ENCODE measurements at places on chromosomes 7 and 10. TPM values are rescaled to one million over a fixed set of nuclear protein-coding genes. Genes with fewer than 3 reads are reported as not detected.

AKR1C8 gene
- polyA plus RNA-seq: not detected

GDF10 gene
- polyA plus RNA-seq: not detected

DNA sequence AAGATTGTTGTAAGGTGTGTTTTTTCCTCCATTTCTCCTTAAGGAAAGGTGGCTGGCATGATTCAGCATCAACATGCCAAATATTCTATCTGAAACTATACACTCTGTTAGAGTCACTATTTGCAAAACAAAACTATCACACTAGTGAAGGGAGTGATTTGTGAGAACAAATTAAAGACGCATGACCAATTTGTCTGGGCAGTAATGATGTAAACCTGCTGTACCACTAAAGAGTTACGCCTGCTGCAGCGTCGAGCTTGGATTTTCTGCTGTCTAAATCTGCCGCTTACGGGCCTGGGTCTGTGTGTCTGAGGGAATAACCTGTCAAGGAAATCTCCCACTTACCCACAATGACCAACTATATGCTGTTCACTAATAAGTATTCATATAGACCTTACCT, 648.3 kb downstream of the PARD3 start:
- H3K36me3 ChIP-seq: no peaks in the 10 kb centered on the region
- H3K4me1 ChIP-seq: peaks cover 4% of the 10 kb centered on the region
- H3K27ac ChIP-seq: no peak overlapping the region
- H3K27me3 ChIP-seq: no peaks in the 10 kb centered on the region
- no peak overlapping the region for H3K4me3 ChIP-seq

DNA sequence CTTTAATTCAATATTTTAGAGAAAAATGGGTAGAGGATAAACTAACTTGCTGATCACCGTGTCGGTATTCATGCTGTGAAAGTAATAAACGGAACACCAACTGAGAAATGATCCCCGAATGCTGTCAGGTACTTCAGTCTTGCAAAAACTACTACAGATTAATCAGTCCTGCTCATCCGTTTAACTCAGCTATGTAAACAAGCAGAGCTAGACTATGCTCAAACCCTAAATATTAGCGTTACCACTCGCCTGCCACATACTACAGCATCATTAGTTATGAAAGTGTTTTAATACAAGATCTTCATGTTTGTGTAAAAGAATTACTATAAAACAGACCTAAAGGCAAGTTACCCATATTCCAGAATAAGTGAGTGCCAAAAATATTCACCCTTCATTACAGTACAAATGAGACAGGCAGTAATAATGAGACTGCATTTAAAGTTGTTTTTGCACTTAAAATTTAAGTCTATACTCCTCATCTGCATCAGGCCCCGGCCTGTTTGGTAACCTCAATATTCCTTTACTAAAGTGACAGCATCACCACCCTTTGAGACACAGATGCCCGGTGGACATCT, 952 bp downstream of the DNMBP start:
- no peaks in the 10 kb centered on the region for H3K36me3 ChIP-seq
- peaks cover 41% of the 10 kb centered on the region for H3K4me1 ChIP-seq
- peak overlapping the region; percentile 81 for H3K4me3 ChIP-seq
- no peak for DNase-seq
- no peaks in the 10 kb centered on the region for H3K27me3 ChIP-seq

DNA sequence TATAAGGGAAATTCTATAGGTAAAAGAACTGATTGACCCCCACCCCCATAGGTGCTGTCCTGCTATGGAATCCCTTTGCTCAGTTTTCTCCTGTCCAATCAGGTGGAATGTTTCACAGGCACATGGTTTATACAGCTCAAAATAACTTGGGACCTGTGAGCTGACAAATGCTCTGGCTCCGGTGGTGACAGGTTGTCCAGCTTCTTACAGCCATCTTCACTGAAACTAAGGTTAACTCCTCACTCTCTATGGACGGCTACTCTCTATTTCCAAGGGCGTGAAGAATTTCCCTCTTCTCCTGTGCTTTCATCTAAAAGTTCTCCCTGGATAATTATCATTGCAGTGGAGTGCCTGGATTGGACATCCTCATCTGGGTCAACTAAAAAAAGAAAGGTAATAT, at the start of gene MYPN:
Gene MYPN (plus strand): TSS at position 158 of the 400 bp plus-strand sequence. CDS start 11,951 bp downstream, outside the sequence.
- H3K27me3 ChIP-seq: no peaks in the 10 kb centered on the region
- no peak within 1 kb of the TSS for H3K27ac ChIP-seq
- DNase-seq: no peak
- H3K4me3 ChIP-seq: no peak within 1 kb of the TSS
- no peaks in the 10 kb centered on the region for H3K36me3 ChIP-seq

GRCh38 chr7:121428855-121429489, 32.9 kb upstream of the FAM3C start:
- no peaks in the 10 kb centered on the region for H3K4me1 ChIP-seq
- no peaks in the 10 kb centered on the region for H3K36me3 ChIP-seq
- no peak overlapping the region for H3K4me3 ChIP-seq
- no peak for DNase-seq
- no peak overlapping the region for H3K27ac ChIP-seq

- no peak for DNase-seq
- H3K4me3 ChIP-seq: no peak overlapping the region
- H3K4me1 ChIP-seq: no peaks in the 10 kb centered on the region
- no peaks in the 10 kb centered on the region for H3K36me3 ChIP-seq
- H3K27ac ChIP-seq: no peak overlapping the region
- H3K27me3 ChIP-seq: no peaks in the 10 kb centered on the region
Observed at GRCh38 chr10:111357859-111358258, 281.0 kb downstream of the ADRA2A start.

GRCh38 chr10:29692121-29692539, 57.4 kb upstream of the SVIL start:
- no peak overlapping the region for H3K27ac ChIP-seq
- H3K27me3 ChIP-seq: no peaks in the 10 kb centered on the region
- H3K4me3 ChIP-seq: no peak overlapping the region
- no peak for DNase-seq

GRCh38 chr7:155234950-155235789, 62.5 kb upstream of the INSIG1 start:
- H3K36me3 ChIP-seq: no peaks in the 10 kb centered on the region
- no peaks in the 10 kb centered on the region for H3K4me1 ChIP-seq
- no peak overlapping the region for H3K27ac ChIP-seq

- H3K27me3 ChIP-seq: no peaks in the 10 kb centered on the region
- H3K36me3 ChIP-seq: no peaks in the 10 kb centered on the region
- H3K27ac ChIP-seq: no peak overlapping the region
- no peaks in the 10 kb centered on the region for H3K4me1 ChIP-seq
- no peak overlapping the region for H3K4me3 ChIP-seq
Observed at GRCh38 chr7:68573271-68574005, 1024.8 kb upstream of the AUTS2 start.

FAM25G gene
- polyA plus RNA-seq: not detected

CLCN1 gene
- 0.76 TPM for polyA plus RNA-seq

- no peak for DNase-seq
- peaks cover 26% of the 10 kb centered on the region for H3K4me1 ChIP-seq
- peaks cover 13% of the 10 kb centered on the region for H3K36me3 ChIP-seq
- no peak overlapping the region for H3K27ac ChIP-seq
- H3K4me3 ChIP-seq: no peak overlapping the region
Observed at GRCh38 chr10:87508837-87509236, 4.1 kb downstream of the MINPP1 start.

KIAA1217 gene
- polyA plus RNA-seq: not detected

GRCh38 chr10:48982584-48982983, 42.9 kb upstream of the LRRC18 start:
- no peak overlapping the region for H3K4me3 ChIP-seq
- peaks cover 75% of the 10 kb centered on the region for H3K36me3 ChIP-seq
- H3K27ac ChIP-seq: no peak overlapping the region
- no peaks in the 10 kb centered on the region for H3K4me1 ChIP-seq

FAM24B gene
- 2.3 TPM for polyA plus RNA-seq

GRCh38 chr7:98475352-98475751, 74.5 kb upstream of the BAIAP2L1 start:
- H3K27ac ChIP-seq: no peak overlapping the region
- no peak for DNase-seq
- H3K4me3 ChIP-seq: no peak overlapping the region

DENND10 gene
- polyA plus RNA-seq: 188 TPM

VIPR2 gene
- not detected for polyA plus RNA-seq

NAT16 gene
- not detected for polyA plus RNA-seq

TACC2 gene
- not detected for polyA plus RNA-seq

HOXA2 gene
- polyA plus RNA-seq: not detected

- H3K27ac ChIP-seq: no peak overlapping the region
- peak; percentile 87 for DNase-seq
- no peak overlapping the region for H3K4me3 ChIP-seq
Observed at GRCh38 chr7:104973909-104974415, 40.0 kb upstream of the KMT2E start.

SMURF1 gene
- 0.48 TPM for polyA plus RNA-seq

DNA sequence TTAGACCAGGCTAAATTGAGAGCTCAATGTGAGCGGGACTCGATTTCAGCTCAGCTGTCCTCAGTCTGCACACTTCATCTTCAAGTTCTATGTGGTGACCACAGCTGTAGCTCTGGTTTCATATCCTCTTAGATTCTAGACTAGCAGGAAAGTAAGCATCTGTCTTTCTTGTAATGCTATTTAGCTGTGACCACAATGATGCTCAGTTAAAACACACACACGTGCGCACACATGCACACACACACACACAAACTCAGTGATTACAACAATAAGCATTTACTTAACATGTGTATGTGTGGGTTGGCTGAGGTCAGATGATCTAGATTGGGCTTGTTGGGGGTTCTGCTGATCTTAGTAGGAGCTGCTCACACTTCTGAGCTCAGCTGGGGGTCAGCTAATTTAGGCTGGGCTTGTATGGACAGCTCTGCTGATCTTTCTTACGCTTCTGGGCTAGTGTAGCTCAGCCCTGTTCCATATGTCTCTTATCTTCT, 82.5 kb downstream of the ZNF365 start:
- no peak overlapping the region for H3K4me3 ChIP-seq
- H3K27ac ChIP-seq: no peak overlapping the region
- no peaks in the 10 kb centered on the region for H3K36me3 ChIP-seq
- H3K4me1 ChIP-seq: peaks cover 24% of the 10 kb centered on the region

DNA sequence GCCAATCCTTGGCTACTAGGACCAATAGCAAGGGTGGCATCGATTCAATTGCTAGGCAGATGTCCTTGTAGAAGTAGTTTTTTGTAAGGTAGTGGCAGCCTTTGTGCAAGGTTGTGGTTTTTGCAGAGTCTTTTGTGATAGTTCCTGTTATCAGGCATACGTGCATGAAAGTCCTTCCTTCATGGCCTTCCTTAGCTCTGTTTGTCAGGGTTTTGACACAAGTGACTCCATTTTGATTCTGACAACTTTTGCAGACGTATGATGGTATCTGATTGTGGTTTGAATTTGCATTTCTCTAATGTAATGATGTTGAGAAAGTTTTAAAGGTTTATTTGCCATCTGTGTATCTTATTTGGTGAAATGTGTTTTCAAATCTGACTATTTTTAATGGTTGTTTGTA, 71.8 kb upstream of the SYPL1 start:
- no peaks in the 10 kb centered on the region for H3K4me1 ChIP-seq
- H3K27me3 ChIP-seq: no peaks in the 10 kb centered on the region
- no peak overlapping the region for H3K27ac ChIP-seq
- no peaks in the 10 kb centered on the region for H3K36me3 ChIP-seq

DNA sequence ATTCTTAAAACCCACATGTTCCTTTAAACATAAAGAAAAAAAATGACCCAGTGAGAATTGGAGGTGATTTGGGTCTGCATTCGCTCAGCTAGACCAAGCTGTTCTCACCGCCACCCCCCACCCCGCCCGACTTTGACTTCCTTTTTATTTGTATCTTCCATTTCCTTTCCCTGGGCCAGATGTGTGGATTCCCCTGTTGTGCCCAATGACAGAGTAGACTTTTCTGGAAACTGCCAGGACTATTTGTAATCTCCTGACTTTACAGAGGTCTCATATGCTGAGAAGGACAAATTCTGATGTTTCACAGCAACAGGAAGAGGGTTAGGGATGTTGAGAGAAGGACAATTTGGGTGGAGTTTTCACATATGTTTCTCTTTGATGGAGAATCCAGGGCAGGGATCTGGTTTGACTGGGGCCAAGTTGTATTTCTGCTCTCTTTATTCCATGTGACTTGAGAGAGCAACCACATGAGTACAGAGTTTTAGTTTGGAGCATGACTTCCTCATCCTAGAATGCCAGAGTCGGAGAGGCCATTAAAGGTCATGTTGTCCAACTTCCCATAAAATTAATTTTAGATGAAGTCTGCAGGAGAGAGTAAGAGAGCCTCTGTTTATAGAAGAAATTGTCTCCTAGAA, 1023.2 kb downstream of the LRMDA start:
- H3K27me3 ChIP-seq: no peaks in the 10 kb centered on the region
- H3K4me3 ChIP-seq: no peak overlapping the region
- DNase-seq: no peak
- H3K27ac ChIP-seq: no peak overlapping the region
- no peaks in the 10 kb centered on the region for H3K36me3 ChIP-seq
- H3K4me1 ChIP-seq: no peaks in the 10 kb centered on the region

- peaks cover 6% of the 10 kb centered on the region for H3K36me3 ChIP-seq
- no peaks in the 10 kb centered on the region for H3K27me3 ChIP-seq
- no peak overlapping the region for H3K27ac ChIP-seq
- DNase-seq: no peak
Observed at GRCh38 chr7:143454091-143454680, 10.9 kb downstream of the TAS2R60 start.

FGFR2 gene
- not detected for polyA plus RNA-seq

GRCh38 chr10:27482984-27483956, 20.8 kb upstream of the RAB18 start:
- no peak for DNase-seq
- no peak overlapping the region for H3K4me3 ChIP-seq
- peaks cover 30% of the 10 kb centered on the region for H3K4me1 ChIP-seq
- no peak overlapping the region for H3K27ac ChIP-seq
- no peaks in the 10 kb centered on the region for H3K36me3 ChIP-seq
- H3K27me3 ChIP-seq: no peaks in the 10 kb centered on the region

GOLGA7B gene
- polyA plus RNA-seq: not detected

ANAPC16 gene
- polyA plus RNA-seq: 167 TPM

DNA sequence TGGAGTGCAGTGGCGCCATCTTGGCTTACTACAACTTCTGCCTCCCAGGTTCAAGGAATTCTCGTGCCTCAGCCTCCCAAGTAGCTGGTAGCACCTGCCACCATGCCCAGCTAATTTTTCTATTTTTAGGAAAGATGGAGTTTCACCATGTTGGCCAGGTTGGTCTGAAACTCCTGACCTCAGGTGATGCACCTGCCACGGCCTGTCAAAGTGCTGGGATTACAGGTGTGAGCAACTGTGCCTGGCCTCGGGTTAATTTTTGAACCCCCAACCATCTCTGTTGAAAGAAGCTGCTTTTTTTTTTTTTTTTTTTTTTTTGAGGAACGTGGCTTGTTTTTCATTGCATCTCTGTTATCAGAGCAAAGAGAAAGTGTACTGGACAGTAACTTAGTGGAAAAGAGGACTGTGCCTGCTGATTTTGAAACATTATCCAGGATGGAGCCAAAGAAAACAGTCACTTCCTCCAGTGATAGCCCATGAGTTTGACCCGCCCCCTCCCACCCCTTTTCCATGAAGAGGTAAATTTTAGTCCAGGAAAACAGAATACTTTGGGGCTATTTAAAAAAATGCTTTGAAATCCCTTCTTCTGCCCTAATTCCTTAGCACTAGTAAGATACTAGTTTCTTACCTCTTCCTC, 38.3 kb downstream of the WBP1L start:
- no peak for DNase-seq
- H3K4me3 ChIP-seq: no peak overlapping the region
- peaks cover 31% of the 10 kb centered on the region for H3K36me3 ChIP-seq
- H3K27ac ChIP-seq: no peak overlapping the region

PPP2R2D gene
- polyA plus RNA-seq: 12.9 TPM
